ENCODE measurements at places on chromosomes 5 and 9.

- no peak for DNase-seq
Measured at GRCh38 chr5:67021521-67021920, 175.1 kb downstream of the CD180 start.

- DNase-seq = no peak
Measured at GRCh38 chr5:160092960-160093707, 26.1 kb downstream of the PWWP2A start.

DNA sequence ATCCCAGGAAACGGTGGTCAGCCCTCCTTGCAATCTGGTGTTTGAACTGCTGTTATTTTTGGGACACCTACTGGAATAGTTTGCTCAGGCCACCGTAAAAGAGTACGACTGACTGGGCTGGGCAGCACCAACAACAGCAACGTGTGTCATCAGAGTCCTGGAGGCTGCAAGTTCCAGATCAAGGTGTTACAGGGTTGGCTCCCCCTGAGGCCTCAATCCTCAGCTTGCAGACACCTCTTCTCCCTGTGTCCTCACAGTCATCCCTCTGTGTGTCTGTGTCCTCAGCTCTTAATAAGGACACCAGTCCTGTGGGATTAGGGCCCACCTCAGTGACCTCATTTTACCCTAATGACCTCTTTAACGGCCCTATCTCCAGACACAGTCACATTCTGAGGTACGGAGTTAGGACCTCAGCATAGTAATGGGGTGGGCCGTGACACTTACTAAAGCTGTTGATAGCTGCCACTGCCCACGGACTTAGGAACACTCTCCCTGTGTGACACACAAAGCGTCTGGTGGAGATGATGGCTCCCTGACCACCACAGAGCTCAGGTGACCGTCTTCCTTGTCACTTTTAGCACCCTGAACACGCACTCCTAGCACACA, 16.8 kb downstream of the GLT6D1 start:
- no peak for DNase-seq

GRCh38 chr5:16385516-16386090, 80.0 kb downstream of the ZNF622 start:
- no peak for DNase-seq

- peak; percentile 63 for DNase-seq
Measured at GRCh38 chr5:143576711-143577484, 173.4 kb upstream of the NR3C1 start.

GRCh38 chr9:5608298-5609225, 20.3 kb upstream of the RIC1 start:
- DNase-seq = peak; percentile 69

DNA sequence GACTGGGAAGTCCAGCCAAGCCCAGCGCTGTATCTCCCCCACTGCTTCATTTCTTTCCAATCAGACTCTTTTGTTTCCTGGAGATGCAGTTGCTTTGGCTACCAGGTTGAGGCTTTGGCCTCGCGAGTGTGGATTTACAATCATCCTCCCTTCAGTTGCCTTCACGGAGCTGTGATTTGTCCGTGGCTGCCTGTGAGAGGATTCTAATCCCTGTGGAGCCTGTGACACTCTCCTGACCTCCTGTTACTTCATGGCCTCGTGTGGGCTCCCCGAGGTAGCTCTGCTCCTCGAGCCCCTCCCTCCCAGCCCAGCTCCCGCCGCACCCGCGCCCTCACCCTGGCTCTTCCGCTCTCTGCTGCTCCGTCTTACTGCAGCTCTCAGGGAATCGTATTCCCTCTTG, 107.2 kb upstream of the STC2 start:
- no peak for DNase-seq

DNA sequence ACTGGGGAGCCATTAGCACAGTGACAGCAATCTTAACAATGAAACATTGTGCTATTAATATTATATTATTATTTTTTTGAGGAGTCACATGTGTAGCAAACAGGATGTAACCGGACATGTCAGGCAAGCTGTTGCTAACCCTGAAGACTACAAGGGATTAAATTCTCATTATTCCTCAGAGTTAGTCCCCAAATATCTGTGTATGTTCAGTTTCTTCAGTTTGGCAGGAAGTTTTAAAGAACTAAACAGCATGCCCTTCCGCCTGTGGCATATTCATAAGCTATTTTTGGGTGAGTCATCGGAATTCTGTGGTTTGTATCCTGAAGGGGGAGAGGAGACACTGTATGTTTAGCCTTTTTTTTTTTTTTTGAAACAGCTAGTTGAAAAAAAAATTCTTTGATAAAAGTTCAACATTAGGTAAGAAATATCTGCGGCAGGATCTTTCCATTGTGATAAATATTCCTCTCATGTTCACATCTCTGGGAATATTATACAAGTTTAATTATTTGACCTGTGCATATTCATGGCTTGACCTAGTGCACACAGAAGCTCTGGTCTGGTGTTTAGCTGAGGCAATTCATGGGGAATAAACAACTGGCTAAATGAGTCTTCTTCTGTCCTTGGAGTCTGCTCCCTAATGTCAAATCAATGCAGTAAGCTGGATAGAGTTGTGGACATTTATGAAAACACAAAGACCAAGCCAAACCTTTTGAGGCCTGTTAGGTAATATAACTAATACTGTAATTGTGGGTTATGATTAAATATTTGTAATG, 202.7 kb upstream of the CDKN2B start:
- peak; percentile 94 for DNase-seq

GRCh38 chr9:75088646-75089372, 495 bp downstream of the OSTF1 start:
- DNase-seq = peak; percentile 74

GRCh38 chr5:172389578-172390112, 64.7 kb downstream of the SH3PXD2B start:
- DNase-seq = no peak

GRCh38 chr5:17184588-17184987, 32.8 kb upstream of the BASP1 start:
- no peak for DNase-seq

DNA sequence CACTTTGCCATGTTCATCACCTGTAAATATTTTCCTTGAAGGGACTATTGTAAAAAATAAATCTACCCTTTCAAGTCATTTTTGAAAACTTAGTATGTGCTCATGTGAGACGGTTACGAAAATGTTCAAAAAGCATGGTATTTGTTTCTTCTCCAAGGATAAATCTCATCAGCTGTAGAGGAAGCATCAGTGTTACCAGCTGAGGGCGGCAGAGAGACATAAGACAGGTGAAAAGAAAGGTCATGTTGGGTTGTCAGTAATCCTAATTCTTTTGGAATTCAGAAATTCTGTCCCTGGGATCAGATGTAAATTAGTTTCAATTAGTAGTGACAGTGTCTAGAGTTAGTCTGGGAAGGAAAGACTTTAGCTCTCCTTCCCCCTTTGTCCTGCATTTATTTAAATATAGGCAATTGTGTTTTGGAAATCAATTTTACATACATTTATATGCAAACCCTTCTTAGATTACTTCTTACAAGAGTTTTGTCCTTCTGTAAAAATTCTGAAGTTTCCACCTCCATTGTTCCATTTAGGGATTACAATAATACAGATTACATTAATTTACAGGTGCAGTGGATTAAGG, 791.9 kb upstream of the CDH6 start:
- DNase-seq = peak; percentile 0

GRCh38 chr9:35844628-35845270, 15.7 kb downstream of the TMEM8B start:
- DNase-seq = peak; percentile 96

GRCh38 chr5:154977409-154977808, 36.1 kb upstream of the KIF4B start:
- DNase-seq = peak; percentile 23

DNA sequence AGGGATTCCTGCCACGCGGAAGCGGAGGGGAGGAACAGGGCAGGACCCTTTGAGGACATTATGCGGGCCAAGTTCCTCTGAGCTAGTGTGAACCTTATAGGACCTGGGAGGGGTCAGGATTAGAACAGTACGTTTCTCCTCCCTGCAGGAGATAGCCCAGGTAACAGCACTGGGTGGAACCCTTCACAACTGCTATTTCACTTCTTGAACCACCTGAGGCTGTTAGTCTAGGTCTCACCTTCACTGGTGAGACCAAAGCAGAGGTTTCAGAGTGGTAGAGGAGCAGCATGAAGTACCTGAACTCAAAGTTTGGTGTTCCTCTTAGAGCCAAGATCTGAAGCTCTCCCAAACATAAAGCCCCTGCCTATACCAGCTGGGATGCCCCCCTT, 832 bp downstream of the EIF4EBP3 start:
- DNase-seq = no peak

- peak; percentile 16 for DNase-seq
Measured at GRCh38 chr5:6766604-6767093, 53.4 kb downstream of the TENT4A start.

DNA sequence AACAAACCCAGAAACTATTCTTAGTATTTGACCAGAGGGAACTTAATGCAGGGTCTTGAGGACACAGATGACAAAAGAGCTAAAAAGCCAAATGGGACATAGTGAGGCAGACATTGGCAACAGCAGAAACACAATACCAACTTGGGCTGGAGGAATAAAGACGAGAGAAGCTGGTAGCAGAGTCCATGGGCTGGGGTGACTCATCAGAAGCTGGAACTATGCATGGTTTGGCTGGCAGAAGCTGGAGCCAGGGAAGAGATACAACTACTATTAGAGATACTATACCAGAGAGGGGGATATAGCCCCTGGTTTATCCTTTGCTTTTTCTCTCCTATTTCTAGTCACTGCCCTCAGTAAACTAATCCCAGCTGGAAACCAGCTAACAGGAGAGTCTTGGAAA, 29.2 kb upstream of the DPYSL3 start:
- peak; percentile 42 for DNase-seq

DNA sequence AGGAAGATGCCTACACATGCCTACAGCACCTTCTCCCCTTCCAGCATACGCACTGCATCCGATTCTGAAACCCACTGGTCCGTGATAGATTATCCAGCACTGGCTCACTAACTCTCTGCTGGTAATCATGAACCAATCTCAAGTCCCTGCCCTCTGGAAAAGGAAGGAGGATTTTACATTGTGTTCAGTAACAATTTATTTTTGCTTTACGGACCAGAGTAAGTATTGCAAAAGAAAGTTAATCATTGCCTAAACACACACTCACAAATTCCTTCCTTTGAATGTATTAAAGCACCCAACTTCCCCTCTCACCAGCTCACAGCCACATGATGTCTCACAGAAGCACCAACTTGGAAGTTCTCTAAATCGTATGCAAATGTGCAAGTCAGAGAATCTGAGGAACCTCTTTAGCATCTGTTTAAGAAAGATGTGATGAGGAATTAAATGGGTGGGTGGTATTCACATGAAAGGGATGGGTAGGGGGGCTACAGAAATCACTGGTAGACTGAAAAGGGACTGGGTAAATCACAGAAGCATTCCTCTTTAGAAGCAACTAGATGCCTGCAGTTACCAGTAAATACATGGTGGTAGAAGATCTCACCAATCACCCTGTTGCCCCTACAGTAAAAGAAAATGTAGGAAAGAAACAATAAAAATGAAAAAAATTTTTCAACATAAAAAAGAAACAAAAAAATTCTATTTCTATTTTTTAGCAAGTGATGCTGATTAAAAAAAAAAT, 8.4 kb downstream of the GNAQ start:
- peak; percentile 85 for DNase-seq

GRCh38 chr5:57117596-57117995, 56.3 kb upstream of the GPBP1 start:
- DNase-seq = peak; percentile 12

DNA sequence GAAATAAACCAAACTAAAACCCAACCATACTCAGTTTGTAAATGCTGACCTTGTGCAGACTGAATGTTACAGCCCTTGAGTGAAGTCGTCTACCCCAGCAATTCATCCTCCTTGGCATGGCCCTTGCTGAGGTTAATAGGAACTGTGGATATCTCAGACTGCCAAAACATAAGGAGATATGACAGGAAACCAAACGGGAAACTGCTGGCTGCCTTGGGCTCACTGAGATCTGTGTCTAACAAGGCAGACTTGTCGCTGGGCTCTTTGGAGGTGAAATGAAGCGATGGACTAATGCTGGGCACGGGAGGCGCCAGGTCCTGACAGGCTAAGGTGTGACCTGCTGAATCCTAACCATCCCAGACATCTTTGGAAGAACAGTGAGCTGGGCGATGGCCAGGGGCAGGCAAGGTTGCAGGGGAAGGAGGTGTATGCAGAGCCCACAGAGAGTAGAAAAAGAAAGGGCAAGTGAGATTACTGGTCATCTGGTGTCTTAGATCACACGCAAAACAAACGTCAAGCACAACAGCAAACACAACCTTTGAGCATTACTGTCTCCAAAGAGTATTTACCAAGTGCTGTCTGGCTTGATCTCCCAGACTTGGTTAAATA, 44.6 kb upstream of the ALDH1A1 start:
- no peak for DNase-seq

GRCh38 chr9:116905171-116905588, 218.1 kb downstream of the TRIM32 start:
- DNase-seq = no peak

- peak; percentile 99 for DNase-seq
Measured at GRCh38 chr5:44546286-44546685, 157.1 kb upstream of the FGF10 start.

DNA sequence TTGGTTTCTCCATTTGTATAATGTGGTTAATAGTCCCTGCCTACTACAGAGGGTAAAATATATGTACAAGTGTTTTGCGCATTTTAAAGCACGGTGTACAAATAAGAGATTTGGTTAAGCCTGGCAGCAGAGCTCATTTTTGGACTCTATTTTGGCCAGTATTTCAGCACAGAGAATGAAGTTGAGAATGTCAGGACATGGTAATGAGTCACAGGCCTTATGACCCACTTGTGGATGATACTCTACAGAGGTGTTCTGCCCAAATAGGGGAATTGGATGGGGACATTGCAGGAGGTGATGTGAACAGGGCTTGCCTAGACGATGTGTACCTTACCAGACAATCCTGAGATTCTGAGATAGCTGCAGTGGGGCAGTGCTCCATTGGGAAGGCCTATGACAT, 50.6 kb downstream of the MELK start:
- peak; percentile 68 for DNase-seq

DNA sequence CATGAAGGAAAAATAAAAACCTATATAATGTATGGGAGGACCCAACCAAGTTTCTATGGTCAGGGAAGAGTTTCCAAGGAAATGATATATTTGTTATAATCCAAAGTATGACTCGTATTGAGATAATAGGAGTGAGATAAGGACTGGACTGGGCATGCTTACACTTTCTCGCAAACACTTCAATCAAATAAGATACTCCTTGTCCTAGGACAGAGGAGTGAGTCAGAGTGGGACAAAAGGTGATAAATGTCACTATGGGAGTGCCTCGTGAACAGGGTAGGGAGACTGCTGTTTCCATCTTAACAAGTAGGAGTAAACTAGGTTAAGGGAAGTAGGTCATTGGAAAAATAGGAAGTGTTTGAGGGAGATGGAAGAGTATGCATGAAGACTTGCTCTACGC, 47.2 kb downstream of the MACIR start:
- no peak for DNase-seq
